ENCODE measurements at places on chromosomes 13 and 19. TPM values are rescaled to one million over a fixed set of nuclear protein-coding genes. Genes with fewer than 3 reads are reported as not detected.

Gene ZNF208
- 5.6 TPM for total RNA-seq

- no peak for DNase-seq
These were observed 102.1 kb upstream of the C1QTNF9B start for GRCh38 chr13:23999424-23999823.

GRCh38 chr19:51431124-51431523 is 13.7 kb upstream of the SIGLEC10 start:
- DNase-seq: no peak

- no peak for DNase-seq
These were observed 54.5 kb upstream of the GPI start for GRCh38 chr19:34310494-34310981.

DNA sequence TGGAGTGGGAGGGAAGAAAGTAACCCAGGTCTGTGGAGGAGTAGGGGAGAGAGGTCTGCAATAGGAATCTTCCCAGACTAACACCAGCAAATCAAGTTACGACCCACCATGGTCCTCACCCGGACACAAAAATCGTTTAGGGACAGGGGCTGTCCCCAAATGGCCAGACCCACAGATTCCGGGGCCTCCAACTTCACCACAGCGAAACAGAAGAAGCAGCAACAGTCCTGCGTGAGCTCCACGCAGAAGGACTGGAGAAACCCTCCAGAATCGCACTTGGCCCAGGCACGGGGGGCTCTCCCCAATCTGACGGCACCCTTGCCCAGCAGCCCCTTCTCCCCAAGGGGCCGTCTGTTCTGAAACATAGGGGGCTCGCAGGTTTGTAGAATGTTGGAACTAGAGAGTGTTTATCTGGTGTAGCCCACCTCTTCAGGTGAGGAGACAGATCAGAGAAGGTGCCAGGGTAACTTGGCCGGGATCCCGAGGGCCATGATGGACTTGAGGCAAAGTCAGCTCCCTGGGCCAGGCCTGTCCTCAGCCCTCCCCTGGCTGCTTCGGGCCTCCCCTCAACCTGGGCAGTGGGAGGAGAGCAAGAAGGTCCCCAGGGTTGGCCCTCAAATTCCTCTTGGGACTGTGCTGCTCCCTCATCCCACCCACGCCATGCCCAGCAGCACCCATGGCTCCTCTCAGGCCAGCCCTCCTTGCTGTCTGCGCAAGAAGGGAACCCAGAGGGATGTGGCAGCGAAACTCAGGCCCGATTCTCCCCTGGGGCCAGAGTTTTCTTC is 82.5 kb upstream of the GPR183 start:
- DNase-seq: no peak

DNA sequence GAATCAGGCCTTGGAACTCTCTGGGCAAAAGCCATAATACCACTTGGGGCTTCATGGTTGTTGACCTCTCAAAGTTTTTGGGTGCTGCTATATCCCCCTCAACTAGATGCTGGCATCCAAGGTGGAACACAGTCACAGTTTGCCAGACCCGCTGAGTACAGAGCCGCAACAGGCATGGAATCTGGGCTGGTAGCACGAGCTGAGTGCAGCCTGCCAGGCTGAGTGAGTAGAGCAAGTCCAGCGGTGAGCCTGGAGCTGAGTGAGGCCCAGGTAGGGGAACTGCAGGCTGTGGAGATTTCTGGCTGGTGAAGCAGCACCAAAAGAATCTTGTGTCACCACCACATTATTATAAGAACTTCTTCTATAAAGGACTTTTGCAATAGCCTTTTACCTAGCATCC is 192.6 kb downstream of the PCDH17 start:
- no peak for DNase-seq

DNA sequence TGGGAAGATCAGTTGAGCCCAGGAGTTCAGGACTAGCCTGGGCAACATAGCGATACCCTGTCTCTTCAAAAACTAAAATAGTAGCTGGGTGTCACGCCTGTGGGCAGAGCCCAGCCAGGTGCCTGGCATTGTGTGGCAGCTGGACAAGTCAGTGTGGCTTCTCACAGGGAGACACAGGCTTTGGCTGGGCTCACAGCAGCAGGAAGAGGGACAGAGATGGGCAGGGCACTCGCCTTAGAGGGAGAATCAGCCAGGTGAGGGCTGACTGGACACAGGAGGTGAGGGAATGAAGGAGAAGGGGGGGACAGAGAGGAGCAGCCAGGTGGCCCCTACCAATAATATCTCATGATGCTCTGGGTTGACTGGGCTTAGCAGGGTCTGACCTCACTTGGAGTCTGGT is 3.3 kb downstream of the FAM32A start:
- DNase-seq: no peak

DNA sequence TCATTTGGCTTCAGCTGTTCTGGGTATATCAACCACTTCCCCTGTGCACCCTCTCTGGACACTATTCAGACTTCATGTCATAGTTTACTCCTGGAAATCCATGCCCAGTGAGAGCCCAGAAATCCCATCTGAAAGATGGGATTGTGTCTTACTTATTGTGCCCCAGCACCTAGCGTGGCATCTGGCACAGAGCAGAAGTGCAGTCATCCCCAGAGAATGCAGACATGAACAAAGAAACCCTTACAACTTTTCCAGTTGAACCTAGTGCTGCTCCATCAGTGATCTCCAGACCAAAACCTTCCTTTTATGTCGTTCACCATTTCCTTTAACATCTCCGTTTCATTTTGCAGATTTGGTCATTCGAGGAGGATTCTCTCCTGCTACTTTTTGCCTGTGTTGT is 60.6 kb downstream of the MBNL2 start:
- DNase-seq: no peak

DNA sequence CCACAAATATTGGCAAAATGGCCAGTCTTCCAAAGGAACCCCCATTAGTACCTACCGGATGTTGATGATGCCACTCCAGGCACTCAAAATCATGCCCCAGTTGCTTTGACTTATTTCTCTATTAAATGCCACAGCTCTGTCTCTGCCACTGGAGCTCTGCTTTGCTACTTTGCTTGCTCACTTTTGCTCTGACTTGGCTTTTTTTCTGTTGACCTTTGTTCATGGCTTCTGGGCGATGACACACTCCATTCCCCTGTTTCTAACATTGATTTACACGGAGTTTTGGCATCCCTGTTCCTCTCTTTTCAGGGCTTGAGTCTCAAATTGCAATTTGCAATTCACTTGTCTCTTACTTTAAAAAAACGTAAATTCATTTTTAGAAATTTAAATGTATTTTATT is 217.1 kb upstream of the SPRY2 start:
- DNase-seq: no peak

GRCh38 chr13:50677687-50678463 is 165.6 kb downstream of the DLEU7 start:
- no peak for DNase-seq

All from vagina (tissue), 2 donors.